ENCODE measurements at places on chromosomes 1 and 21.

GRCh38 chr1:92425617-92426016 lies 61.1 kb downstream of the GFI1 start:
- DNase-seq, result no peak

DNA sequence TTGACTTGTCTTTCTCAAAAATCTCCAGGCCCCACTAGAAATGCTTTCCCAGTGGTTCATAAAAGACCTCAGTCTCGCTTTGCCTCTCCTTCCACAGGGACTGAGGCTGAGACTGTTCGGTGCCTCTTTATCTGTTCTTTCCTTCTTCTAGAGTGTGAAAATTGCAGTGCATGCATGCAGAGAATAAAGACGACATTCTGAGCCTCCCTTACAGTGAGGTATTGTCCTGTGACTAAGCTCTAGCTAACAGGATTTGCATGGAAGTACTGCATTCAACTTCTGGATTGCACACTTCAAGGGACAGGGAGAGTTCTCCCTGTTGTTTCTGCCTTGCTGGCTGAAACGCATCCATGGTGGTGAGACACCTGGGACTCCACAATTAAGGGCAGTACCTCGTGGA lies 69.1 kb downstream of the COLGALT2 start:
- DNase-seq, result no peak

DNA sequence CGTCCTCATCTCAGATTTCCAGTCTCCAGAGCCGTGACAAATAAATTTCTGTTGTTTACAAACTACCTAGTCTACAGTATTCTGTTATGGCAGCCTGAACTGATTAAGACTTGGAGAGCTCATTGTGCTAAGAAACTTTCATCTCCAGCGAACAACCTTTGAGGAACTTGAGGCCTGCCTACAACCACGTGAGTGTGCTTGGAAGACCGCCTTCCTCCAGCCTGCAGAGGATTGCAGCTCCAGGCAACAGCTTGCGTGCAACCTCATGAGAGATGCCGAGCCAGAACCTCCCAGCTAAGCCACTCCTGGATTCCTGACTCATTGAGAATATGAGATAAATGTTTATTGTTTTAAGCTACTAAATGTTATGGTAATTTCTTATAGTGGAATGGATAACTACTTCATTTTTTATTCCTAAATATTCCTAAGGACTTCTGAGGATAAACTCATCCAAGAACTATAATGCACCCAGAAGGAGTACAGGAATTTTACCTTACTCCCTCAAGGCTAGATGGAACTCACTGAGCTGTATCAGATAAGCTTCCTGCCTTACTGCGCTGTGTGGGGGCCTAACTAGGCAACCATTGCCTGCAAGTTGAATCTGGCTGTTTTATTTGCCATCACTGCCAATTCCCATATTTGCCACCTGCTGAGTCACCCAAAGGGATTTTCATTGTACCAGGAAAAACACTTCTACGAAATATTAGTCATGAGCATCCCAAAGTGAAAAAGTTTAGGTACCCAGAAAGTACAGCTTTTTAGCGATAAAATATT lies 17.6 kb downstream of the FAM177B start:
- DNase-seq, result no peak

DNA sequence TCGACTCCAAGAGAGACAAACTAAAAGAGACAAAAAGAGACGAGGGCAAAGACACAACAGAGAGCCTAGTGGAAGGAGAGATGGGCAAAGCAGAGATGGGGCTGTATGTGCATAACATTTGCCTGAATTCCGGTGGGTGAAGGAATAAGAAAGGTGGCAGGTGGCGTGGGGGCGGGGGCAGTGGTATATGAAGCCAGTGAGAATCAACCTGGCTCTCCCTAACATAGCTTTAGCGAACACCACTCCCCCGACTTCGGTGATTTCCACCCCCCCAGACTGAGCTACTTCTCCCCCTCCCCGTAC lies 1.1 kb downstream of the INKA2 start:
- DNase-seq, result no peak

DNA sequence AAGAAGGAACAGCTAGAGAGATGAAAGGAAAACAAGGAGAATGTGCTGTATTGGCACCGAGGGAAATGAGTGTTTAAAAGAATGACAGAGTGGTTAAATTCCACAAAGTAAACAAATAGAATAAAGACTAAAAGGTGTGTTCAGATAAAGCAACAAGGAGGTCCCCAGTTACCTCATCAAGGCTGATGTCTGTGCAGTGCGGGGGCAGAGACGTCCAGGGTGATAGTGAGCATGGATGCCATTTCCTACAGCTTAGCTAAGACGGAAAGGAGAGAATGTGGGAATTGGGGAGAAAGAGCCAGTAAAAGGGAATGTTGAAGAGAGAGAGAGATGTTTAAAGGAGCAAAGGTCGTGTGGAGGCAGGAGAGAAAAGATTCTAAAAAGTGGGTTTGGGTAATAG lies 15.5 kb downstream of the LMOD1 start:
- no peak for DNase-seq

- no peak for DNase-seq
These were observed 31.0 kb upstream of the CREG1 start for GRCh38 chr1:167584581-167584980.

GRCh38 chr1:209742409-209743144 lies 13.3 kb upstream of the TRAF3IP3 start:
- no peak for DNase-seq

- DNase-seq, result no peak
These were observed 18.7 kb downstream of the SMAP2 start for GRCh38 chr1:40392221-40392620.
